ENCODE measurements at places on chromosomes 13 and 19.
A peak's percentile ranks its signal among the peaks of the same experiment; 100 is the strongest.

- DNase-seq = peak; percentile 87
These were observed 3.3 kb upstream of the NAPA start for GRCh38 chr19:47518139-47518538.

- no peak for DNase-seq
These were observed 59.3 kb upstream of the WDFY2 start for GRCh38 chr13:51524829-51525566.

- DNase-seq = peak; percentile 56
These were observed 4.3 kb downstream of the CD37 start for GRCh38 chr19:49339301-49340068.

DNA sequence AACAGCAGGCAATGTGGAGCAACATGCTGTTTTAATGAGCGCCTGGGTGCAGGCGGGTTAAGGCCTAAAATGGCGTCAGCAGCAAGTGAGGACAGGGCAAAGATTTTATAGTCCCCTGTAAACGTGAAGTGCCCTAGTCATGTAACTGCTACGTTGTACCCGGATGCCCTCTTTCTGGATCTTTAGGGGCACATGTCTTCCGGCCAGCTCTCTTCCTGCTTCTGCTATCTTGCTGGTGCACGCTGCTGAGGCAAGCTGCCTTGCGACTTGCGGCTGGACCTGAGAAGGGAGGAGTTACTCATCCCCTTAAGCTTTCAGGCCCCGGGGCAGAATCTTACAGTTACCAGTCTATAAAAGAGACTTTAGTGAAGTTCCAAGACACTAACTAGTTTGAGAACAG, 303.6 kb upstream of the DACH1 start:
- no peak for DNase-seq

- no peak for DNase-seq
These were observed 62.3 kb downstream of the KCNC3 start for GRCh38 chr19:50266896-50267295.

DNA sequence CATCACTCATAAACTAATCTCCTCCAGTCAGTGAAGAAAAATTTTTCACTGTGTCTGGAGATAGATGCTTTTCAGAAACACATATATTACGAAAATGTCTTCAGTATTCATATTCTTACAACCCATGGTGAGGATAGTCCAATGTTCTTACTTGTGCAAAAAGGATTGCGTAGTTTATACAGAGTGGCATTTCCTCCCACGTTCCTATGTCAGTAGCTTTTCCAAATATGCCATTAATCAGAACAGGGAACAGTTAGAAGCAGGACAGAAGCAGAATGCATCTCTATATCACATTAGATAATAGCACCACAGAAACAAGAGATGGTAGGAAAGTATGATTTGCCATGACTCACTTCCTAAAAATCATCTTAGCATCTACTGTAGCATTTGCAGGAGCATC, 282.9 kb downstream of the SLITRK5 start:
- no peak for DNase-seq

DNA sequence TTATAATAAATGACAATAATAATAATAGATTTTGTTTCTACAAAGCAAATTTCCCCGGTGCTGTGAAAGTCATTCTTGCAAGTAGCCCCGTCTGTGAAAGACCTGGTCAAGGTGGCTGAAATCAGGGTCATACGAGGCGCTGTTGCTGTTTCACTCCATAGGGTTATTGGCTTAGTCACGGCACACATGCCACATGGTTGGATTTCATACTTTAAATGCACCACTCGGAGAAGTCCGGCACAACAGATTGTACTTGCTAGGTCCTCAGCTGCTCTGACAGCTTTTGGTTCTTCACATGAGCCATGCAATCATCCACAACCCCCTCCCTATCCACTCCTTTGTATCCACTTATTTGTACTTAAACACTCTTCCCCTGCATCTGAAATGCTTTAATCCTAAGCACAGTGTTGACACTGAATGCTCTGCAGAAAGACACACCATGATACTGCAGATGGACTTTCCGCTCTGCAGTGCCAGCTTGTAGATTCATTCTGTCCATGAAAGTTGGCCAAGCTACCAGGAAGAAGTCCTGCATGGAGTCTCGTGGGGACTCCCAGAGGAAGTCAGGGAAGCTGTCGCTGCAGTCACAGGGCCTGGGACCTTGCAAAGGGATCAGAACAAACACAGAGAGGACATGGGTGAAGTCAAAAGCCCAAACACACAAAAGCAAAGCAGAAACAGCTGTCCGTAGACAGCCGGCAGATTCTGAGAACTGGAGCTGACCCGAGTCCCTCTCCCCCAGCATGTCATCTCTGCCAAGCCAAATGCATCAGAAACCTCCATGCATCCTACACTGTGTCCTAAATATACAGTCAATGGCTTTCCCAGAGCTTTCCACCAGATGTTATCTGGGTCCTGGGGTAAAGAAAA, 124.6 kb downstream of the COL4A2 start:
- no peak for DNase-seq

GRCh38 chr13:32616883-32617511, 30.7 kb downstream of the PDS5B start:
- peak; percentile 12 for DNase-seq

- peak; percentile 52 for DNase-seq
These were observed 133.9 kb downstream of the AKAP11 start for GRCh38 chr13:42405665-42406390.

GRCh38 chr13:31880851-31881494, 141.6 kb downstream of the RXFP2 start:
- no peak for DNase-seq
